ENCODE measurements at places on chromosomes 13 and 19.

GRCh38 chr19:5588906-5589676, 21.3 kb upstream of the TINCR start:
- DNase-seq = no peak

- no peak for DNase-seq
These were observed 19.1 kb downstream of the SMARCA4 start for GRCh38 chr19:10979951-10980381.

DNA sequence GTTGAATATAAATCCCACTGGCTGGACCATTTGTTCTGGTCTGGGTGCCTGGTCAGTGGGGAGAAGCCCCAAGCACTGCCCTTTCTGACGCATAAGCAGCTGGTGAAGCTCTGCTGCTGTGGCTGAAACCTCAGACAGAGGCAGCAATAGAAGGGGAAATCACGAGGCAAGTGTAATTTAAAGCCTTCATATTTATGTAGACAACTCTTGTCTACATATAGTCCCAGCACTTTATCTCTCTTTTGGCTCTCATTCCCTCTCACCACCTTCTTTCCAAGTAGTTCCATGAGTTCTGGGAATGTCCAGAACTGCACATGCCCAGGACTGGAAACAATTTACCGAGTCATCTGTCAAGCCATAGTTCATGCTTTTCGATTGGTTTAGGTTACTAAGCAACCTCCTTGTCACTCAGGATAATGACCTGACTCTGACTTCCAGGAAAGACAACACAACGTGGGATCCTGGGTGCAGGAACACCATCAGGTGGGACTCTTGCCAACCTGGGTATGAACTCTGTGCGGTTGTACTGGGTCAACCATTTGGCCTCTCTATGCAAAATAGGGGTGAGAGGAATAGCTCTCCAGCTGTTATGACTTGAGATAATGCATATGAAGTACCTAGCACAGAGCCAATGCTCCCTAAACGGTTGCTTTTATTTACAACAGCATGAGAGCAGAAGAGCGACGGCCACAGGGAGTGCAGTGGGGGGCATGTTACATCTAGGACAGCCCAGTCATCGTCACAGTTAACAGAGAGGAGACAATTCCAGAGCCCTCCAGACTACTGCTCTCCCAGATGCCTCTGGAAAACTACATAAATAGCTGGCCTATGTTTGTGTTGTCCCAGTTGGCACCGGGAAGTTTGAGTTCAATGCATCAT, 321.9 kb downstream of the FOXO1 start:
- DNase-seq = no peak

- DNase-seq = no peak
These were observed 437.9 kb downstream of the FOXO1 start for GRCh38 chr13:40228496-40228895.

DNA sequence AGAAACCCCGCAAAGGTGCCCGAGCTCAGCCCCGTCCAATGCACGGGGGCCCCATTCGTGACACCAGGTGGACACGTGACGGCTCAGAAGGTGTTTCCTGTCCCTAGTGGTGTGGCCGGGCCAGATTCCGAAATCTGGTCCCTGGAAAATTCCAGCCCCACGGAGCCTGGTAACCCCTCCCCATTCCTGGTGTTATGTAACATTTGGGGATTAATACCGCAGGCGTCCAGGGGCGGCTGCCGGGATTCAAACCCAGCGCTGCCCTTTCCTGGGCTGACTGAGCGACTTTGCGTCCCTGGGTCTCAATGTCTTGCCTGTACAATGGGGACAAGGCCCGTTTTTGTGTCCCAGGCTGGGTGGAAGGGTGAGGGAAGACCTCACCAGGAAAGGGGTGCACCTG, 1.0 kb upstream of the PLK5 start:
- no peak for DNase-seq

DNA sequence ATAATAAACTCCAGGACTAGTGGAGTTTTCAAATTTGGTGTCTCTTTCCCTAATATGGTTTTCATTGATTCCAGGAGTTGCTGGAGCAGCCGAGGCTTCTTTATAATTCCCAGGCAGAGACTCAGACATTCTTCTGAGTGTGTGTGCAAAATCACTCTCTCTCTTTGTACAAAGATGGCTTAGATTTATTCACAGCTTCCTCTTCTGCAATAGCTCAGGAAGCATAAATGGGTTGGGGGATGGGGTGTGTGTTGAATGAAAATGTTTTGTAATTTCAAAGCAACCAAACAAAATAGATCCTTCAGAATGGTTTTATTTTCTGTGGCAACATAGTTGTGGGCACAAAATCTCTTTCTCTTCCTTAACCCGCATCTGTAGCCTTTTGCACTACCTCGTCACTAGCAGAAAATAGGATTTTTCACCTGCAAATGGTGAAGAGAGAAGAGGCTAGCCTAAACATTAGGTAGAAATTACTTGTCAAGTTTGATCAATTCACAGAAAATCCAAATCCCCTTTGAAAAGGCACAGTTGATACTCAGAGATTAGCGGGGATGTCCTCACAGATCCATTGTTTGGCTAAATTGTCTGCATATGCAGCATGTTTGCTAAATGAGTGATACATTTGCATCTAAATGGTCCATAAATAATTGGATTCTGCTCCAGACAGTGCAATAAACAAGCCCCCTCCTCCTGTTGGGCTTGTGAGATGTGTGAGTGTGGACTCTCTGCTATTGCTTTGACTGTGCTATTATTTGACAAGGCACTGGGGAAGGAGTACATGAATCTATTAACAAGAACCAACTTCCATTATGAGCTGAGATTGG, 66.7 kb downstream of the CBY2 start:
- no peak for DNase-seq
